ENCODE measurements at places on chromosomes 2 and 18.
A peak's percentile ranks its signal among the peaks of the same experiment; 100 is the strongest.

DNA sequence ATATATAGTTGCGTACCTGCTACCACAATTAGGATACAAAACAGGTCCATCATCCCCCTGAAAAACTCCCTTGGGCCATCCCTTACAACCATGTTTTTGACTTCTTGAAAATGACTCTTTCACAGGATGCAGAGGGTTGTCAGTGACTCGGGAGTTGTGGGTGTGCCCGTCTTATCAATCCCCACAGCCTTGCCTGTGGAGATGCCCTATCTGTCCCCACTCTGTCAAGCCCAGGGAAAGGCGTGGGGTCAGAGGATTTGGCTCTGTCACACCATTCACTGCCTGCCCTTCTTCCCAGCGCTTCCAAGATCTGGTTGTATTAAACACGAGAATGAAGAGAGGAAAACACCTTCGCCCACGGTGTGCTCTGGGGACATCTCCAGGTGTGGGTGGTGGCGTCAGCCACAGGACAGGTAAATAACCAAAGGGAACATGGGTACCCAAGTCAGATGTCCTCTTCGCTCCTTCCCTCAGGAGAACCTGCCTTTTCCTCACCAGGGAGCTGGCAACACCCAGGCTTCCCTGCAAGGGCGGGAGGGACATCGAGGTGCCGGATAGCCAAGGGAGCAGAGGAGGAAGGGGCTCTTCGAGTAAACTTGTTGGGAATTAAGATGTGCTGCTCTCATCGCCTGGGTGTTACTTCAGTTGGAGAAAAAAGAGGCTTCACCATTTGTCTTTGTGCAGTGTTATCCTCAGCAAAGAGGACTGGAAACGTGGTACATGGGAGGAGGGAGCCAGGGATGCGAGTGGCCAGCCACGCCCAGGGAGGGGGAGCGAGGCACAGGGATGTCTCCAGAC, 100.3 kb downstream of the B3GNT2 start:
- DNase-seq, result no peak

DNA sequence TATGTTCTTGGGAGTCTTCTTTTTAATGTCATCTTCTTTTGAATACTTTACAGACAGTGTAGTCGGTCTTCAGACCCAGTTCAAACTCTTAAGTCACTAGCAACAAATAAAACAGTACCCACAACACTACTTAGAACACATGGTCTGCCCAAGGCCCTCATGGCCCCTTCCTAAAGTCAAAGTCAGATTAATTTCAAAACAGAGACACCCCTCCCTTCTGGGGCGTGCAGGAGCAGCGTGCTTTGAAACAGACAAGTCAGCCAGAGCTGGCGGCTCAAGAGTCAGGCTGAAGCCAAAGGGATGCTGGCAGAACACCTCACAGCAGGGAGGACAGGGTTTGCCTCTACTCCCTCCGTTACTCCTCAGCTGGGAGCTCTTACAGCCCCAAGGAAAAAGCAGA, 77.5 kb downstream of the TFCP2L1 start:
- DNase-seq, result no peak

GRCh38 chr2:48471048-48471474, 58.9 kb upstream of the STON1 start:
- DNase-seq, result no peak

DNA sequence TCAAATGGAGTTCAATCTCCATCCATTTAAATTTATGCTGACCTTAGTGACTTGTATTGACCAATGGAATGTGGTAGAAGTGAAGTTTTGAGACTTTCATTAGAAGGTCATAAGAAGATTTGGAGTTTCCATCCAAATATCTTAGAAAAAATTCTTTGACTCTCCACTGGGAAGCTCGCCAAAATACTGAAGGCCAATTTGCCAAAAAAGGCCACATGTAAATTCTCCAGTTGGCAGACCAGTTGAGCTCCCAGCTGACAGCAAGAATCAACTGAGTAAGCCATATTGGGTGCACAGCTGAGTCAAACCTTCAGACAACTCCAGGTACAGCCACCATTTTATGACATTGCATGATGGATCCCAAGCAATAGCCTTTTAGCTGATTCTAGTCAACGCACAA, 228.3 kb upstream of the SETBP1 start:
- DNase-seq, result no peak

- DNase-seq, result no peak
Measured at GRCh38 chr18:39574897-39575296, 2009.3 kb upstream of the CELF4 start.

- DNase-seq, result peak; percentile 6
Measured at GRCh38 chr18:6056171-6056910, 161.0 kb upstream of the TMEM200C start.

- no peak for DNase-seq
Measured at GRCh38 chr2:60416221-60417008, 137.0 kb downstream of the BCL11A start.

DNA sequence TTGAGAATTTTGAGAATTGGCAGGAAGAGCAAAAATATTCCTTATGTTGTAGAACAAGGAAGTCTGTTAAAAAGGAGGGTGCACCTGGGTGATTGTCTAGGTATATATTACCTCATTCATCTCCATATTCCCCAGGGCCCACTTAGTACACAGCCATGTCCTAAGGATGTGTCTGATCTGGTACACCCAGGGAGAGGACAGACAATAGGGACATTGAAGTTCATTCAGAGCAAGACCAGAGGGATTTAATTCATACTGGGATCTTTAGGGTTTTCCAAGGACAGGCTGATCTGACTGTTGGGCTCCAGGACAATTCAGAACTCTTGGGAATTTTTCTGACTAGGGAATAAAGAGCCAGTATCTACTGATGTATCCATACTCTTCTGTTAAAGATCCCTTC, 112.1 kb downstream of the PHLPP1 start:
- DNase-seq, result no peak

DNA sequence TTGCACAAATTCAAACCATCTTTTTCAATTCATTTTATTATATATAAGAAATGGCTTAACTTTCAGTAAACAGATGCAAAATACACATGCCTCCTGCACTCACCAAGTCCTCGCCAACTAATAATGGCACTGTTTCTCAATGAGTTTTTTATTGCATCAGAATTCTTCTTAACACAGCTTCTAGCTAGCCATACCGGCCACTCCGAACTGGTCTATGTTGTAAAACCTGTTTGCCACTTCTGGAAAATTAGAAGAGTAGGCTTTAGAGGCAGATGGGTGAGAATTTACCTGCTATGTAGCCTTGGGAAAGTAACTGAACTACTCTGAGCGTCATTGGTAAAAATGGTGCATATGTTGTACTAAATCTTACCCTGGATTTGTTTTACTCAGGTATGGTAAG, 100.6 kb upstream of the LHCGR start:
- DNase-seq, result no peak

GRCh38 chr2:122491011-122491410, 735.6 kb downstream of the TSN start:
- DNase-seq, result no peak

DNA sequence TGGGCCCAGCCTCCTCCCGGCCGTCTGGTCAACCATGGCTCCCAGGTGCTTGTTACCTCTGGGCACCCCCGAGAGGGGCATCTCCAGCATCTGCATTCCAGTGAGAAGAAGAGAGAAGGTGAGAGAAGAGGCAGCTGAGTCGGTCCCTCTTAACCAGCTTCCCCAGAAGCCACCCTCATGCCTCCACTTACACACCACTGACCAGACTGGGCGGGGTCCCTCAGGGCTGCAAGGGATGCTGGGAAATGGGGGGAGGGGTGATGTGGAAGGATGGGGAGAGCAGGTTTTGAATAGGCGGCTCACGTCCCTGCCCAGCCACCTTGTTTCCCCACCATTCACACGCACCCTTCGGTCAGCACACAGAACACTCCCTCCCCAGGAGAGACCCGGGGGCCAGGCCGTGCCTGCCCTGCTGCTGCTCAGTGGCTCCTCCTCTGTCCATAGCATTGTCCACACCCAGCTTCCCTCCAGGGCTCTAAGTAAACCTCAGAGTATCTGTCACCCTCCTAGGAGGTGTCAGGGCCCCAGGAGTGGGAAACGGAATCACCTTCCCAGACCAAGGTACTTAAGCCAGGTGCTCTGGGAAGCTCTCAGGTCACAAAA, 34.7 kb downstream of the GBX2 start:
- DNase-seq, result no peak

DNA sequence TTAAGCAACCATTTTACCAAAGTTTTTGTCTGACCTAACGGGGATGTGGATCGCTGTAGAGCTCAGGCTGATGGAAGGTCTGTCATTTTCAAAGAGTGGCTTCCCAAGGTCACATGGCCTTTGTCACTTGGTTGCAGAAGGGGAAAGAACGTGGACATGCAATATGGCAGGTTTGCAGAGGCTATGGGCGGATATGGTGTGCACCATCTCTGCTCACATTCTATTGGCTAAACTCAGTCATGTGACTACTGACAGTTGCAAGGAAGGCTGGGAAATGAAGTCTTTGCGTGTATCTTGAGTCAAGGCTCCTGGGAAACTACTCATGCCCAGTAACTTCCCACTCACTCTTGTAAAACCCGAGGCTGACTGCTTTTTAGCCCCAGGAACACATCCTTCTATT, 96.8 kb downstream of the ST6GAL2 start:
- no peak for DNase-seq

GRCh38 chr2:222722327-222722946, 51.0 kb downstream of the MOGAT1 start:
- no peak for DNase-seq

GRCh38 chr2:156331572-156332283, 793 bp downstream of the NR4A2 start:
- no peak for DNase-seq

DNA sequence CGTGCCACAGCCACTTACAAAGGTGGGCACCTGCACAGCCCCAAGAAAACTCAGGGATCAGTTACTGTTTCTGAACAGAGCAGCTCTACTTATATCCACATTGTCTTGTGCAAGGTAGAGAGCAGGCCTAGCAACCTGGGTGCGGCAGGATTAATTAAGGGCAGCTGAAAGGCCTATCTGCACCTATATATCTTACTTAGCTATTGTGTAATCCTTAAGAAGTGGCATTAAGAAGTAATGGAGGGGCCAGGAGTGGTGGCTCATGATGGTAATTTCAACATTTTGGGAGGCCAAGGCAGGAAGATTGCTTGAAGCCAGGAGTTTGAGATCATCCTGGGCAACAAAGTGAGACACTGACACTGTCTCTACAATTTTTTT, 12.8 kb upstream of the ARL5A start:
- DNase-seq, result no peak

DNA sequence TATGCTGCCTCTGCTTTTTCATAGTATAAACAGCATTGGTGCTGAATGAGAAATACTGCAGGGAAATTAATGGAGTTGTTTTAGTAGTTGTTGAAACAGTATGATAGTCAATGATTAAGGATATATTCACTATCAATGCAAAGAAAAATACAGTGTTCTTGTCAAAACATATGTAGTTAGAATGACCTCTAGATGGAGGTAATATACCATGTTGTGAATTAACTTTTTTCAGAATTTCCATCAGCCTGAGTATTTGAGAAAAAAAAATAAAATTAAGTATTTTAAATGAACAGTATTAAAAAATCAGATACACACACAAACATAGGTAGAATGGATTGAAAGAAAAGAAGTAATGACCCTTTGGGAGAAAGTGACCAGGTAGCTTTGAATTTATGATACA, 59.5 kb downstream of the RMDN2 start:
- DNase-seq, result no peak

GRCh38 chr18:71743634-71744033, 800.5 kb downstream of the CBLN2 start:
- DNase-seq, result no peak

DNA sequence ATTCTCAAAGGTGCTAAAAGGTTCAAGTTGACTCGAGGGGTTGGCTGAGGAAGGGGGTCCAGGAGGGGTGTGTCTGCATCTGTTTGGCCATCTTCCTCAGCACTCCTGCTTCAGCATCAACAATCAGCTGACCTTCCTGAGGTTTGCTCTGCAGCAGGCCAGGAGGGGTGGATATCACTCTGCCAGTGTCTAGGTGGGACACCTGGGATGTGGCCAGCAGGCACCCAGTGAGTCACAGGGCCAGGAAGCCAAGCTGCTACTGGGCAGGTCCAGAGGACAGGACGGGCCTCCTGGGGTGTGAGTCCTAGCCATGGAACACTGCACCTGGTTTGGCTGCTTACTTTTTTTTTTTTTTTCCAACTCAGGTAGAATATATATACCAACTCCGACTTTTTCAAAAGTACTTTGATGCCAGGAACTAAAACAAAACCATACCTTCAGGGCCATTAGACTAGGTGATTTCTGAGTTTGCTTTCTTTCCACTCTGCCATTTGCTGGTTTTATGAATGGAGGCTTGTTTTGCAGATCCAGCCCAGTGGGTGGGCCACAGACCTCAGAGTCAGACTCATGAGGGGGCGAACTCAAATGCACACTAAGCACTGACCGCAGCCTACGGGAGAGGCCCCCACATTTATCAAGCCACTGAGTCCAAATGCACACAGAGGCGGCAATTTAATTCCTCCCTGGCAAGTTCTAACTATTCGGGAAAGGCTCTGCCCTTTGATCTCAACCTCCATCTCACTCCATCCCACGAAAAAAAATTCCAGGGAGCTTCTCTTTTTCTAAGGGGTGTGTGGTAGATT, 76.0 kb downstream of the UXS1 start:
- DNase-seq, result no peak

DNA sequence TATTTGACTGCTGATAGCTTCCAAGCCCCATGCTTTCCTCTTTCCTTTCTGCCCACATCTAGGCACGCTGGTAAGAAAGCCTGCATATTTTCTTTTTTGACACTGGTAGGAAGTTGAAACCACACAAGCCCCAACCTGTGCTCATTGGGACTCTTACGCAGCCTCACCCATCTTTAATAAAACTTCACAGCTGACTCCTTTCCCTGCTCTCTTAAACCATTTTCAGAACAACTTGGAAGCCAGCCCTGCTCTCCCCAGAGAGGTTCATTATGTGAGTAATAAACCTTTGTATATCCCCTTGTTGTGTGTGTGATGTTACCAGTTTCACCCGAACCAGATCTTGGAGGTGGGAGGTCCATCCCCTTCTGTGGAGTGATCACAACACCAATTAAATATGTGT, 268.4 kb downstream of the GPD2 start:
- no peak for DNase-seq

DNA sequence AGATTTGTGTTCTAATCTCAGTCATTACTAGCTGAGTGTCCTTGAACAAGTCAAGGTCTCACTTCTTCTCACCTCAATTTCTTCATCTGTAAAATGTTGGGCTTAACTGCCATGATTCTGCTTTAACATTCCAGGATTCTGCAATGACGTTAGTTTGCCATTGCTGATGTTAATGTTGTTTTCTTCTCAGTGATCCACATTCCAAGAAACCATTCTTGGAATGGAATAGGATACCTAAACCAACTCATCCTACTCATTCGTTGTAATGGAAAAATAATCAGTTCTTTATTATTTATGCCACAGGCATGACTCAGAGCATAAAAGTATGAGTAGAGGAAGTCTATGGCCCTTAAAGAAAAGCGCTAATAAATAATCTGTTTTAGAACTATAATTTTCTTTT, 140.2 kb upstream of the ETAA1 start:
- DNase-seq, result peak; percentile 91

DNA sequence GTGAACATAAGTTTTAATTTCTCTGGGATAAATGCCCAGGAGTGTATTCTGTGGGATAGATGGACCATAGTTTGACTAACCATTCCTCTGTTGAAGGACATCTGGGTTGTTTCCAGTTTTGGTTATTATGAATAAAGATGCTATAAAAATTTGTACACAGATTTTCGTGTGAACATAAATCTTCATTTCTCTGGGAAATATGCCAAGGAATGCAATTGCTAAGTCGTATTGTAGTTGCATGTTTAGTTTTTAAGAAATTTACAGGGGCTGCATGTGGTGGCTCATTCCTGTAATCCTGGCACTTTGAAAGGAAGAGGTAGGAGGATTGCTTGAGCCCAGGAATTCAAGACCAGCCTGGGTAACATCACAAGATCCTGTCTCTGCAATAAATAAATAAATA, 6.9 kb upstream of the SLC11A1 start:
- no peak for DNase-seq
